ENCODE measurements at places on chromosomes 12 and 14.

DNA sequence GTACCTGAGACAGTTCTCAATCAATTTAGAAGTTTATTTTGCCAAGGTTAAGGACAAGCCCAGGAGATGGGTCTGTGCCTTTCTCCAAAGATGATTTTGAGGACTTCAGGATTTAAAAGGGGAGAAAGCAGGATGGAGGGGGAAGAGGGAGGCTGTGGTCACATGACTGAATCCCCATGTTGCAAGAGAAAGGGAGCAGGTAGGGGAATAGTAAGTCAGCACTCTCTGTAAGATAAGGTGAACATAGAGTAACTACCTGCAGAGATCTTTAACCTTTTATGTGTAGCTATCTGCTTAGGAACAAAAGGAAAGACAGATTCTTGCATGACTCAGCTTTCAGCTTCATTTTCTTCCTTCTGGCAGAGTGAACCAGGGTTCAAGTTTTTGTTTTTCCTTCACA is 25.9 kb downstream of the DGLUCY start:
- no peak for DNase-seq

DNA sequence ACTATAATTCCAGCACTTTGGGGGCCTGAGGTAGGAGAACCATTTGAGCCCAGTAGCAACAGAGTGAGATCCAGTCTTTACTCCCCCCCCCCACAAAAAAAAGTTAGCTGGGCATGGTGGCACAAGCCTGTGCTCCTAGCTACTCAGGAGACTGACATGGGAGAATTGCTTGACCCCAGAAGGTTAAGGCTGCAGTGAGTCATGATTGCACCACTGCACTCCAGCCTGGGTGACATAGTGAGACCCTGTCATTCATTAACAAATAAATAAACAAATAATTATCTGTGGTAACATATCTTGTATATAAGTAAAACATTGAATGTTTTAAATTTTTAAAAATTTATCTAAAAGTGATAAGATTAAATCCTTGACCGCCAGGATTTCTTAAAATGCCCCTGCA is 4.8 kb downstream of the ENTPD5 start:
- no peak for DNase-seq

DNA sequence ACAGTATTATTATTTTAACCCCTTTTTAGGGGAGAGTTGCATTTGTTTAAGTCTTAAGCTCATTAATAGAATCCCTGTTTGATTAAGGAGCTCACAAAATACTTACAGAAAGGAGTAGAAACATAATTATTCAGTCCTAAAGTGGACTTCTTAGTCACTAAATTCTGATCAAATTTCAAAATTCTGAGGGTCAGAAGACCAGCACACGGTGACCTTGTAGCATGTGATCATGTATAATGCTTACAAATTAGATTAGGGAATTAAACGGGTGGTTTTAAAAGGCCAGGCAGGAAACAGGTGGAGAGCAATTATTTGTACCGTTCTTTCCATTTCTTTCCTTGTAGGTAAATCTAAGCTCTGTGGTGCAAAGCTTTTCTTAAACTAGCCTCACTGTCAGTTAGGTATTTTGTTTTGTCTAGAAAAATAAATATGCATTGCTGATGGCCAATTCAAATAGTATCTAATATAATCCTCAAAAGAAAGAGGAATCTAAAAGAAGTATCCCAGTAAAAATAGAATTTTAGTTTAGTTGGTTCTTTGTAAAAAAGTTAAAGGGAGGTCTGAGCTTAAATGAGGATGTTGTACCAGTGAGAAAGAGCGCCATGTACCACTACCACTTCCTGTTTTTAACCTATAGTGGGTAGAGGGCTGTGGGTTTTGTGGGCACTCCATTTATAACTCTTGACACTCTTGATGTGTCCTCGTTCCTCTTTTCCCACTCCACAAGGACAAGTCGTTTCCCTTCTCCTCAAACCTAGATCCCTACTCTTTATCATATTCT is 51.1 kb downstream of the SLC38A1 start:
- DNase-seq = no peak

- DNase-seq = no peak
Measured at GRCh38 chr14:68908803-68909202, 70.3 kb downstream of the ACTN1 start.

GRCh38 chr12:130438711-130439110 is 101.0 kb downstream of the PIWIL1 start:
- no peak for DNase-seq

Data from head of caudate nucleus (tissue), 42 donors.